Neural cell (in vitro differentiated cells): ENCODE measurements at places on chromosomes 5 and 9. TPM values are rescaled to one million over a fixed set of nuclear protein-coding genes. Genes with fewer than 3 reads are reported as not detected.

Gene TMED9
- 53.8 and 59.1 TPM in 2 replicates for polyA plus RNA-seq

Gene GDA
- 0.26 and 0.52 TPM in 2 replicates for polyA plus RNA-seq

Gene DMRT2
- 0.20 and 0.50 TPM in 2 replicates for polyA plus RNA-seq

Gene NPM1
- polyA plus RNA-seq, result 988 and 1,141 TPM in 2 replicates
